Right forelimb (tissue), 1 donor: ENCODE measurements at places on chromosomes 7 and 10.
A peak's percentile ranks its signal among the peaks of the same experiment; 100 is the strongest.

DNA sequence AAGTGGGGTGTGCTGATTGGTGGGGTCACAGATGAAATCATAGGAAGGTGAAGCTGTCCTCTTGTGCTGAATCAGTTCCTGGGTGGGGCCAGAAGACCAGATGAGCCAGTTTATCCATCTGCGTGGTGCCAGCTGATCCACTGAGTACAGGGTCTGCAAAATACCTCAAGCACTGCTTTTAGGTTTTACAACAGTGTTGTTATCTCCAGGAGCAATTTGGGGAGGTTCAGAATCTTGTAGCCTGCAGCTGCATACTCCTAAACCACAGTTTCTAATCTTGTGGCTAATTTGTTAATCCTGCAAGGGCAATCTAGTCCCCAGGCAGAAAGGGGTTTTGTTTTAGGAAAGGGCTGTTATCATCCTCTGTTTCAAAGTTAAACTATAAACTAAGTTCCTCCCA is 17.0 kb upstream of the IFRD1 start:
- no peak for DNase-seq

- DNase-seq: peak; percentile 30
Measured at GRCh38 chr10:43236176-43236850, 30.6 kb downstream of the RASGEF1A start.

- DNase-seq: peak; percentile 88
Measured at GRCh38 chr7:15839416-15840100, 153.1 kb upstream of the MEOX2 start.

DNA sequence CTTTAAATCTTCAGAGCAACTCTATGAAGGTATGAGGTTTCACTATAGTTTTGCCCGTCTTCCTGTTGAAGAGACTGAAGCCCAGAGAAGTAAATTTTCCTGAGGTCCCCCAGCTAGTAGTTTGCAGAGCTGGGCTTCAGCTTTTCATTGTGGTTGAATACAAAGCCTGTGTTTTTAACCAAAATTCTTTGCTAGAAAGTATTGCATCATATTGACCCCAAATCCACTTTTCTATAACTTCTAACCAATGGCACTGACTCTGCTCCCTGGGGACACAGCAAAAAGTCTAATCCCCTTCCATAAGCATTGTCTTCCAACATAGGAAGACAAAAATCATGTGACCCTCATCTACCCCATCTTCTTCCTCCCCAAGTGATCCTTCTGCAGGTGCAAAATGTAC is 93.0 kb downstream of the KCNMA1 start:
- no peak for DNase-seq

DNA sequence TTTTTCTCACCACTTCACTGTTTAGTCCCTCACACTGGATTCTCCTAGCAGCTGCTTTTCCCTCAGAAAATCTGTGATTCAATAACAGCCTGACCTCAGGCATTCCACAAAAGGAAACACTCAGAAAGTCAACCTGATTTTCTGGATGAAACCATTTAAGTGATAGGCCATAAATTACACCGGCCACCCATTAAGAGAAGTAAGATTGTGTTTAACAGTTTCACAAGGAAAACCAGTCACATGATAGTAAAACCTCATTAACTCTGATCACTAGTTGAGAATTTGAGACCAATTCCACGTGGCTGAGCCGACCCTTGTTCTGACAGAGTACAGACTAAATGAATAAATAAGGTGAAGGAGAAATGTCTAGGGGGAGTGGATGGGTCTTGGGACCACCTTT is 7.7 kb downstream of the GRM8 start:
- DNase-seq: no peak

GRCh38 chr7:142516038-142516501 is 233.2 kb upstream of the PRSS1 start:
- DNase-seq: no peak

- peak; percentile 41 for DNase-seq
Measured at GRCh38 chr7:27138472-27138871, 5.0 kb downstream of the HOXA5 start.

GRCh38 chr7:98205162-98205845 is 5.9 kb upstream of the BHLHA15 start:
- no peak for DNase-seq

DNA sequence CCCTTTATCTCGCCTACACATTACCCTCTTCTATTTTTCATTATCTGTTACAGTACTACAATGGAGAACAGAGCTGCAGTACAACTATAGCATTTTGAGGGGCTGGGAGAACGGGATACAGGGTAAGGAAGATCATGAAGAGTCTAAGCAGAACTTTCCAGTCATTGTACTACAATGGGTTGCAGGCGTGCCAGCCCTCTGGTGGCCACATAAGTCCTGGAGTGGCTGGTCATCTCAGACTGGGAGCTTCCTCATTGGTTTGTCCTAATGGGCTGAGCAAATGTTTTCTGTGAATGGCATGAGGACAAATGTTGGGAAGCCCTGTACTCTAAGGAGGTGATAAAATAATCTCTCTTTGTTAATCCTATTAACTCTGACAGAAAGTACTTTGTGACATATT is 33.0 kb downstream of the TMEM106B start:
- DNase-seq: no peak

- no peak for DNase-seq
Measured at GRCh38 chr7:21749378-21749777, 196.3 kb downstream of the CDCA7L start.

GRCh38 chr10:24153537-24153936 is 55.4 kb upstream of the KIAA1217 start:
- no peak for DNase-seq

- DNase-seq: no peak
Measured at GRCh38 chr7:33883671-33883965, 21.7 kb upstream of the BMPER start.

DNA sequence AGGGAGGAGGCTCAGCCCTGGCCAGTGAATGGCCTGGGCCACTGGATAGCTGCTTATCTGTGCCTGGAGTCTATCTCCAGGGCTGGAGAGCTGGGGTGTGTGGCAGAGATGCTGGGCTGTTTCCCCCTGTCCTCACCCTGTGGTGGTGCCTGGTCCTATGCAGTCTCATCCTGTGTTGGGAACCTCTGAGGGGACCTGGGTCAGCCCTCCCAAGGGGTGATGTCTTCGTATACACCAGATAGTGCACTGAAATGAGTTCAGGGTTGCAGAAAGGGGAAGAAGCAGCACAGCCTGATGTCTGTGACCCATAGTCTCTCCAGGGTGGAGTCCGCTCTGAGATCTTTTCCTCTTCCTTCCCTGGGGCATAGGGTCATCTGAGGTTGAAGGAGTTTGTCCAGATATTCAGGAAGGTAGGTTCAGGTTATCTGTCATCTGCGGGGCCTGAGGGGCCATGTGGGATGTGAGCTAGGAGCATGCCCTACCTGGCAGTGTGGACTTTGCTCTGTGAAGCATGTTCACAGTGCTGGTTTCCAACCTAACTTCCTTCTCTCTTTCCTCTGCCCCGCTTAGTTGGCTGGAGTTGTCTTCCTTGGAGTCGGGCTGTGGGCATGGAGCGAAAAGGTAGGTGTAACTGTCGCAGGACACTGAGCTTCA is 33.4 kb upstream of the SH2D4B start:
- no peak for DNase-seq

DNA sequence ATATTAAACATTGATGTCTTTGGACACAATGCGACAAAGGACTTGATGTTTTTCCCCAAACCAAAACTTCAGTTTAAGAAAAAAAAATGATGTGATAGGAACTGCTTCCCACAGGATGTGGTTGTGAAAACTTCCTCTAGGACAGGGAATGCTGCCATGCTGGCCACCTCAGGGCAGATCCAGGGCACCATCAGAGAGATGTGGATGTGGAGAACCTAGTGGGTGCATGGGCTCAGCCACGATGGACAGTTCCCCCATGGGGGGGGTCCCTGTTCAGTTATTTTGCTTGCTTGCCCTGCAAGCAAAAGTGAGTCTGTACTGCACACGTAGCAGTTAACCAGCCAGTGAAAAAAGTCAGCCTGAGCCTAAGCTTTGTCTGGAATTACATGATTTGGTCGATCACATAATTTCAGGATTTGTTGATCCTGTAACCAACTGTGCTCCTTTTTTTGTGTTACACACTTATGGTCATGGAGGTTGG is 36.3 kb downstream of the LAMB4 start:
- no peak for DNase-seq

DNA sequence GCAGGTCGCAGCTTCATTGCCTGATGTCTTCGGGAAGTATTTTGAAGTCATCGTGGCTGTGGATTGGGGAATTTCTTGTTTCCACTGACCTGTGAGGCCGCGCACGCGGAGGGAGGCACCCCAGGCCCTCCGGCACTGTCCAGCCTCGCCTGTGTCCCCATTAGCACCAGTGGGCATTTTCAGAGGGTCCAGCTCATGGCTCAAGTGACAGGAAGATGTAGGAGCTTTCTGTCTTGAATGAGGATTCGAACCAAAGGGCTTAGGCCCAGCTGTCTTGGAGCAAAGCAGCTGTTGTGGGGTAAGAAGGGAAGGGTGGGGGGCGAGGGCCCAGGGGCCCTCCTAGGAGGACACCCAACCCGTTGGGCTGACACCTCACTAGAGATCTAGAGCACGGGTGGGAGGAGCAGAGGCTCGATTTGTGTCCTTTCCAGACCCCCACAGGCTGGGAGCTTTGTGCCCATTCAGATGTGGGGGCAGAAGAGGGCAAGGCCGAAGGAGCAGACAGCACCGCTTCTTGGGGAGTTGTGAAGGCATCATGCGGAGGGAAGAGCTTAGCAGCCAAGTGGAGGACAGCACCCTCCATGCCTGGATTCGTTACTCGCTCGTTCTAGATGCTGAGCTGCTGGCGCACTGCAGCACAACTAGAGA is 914 bp downstream of the ZNF37A start:
- no peak for DNase-seq

- DNase-seq: no peak
Measured at GRCh38 chr7:27155816-27156507, 513 bp downstream of the HOXA7 start.

DNA sequence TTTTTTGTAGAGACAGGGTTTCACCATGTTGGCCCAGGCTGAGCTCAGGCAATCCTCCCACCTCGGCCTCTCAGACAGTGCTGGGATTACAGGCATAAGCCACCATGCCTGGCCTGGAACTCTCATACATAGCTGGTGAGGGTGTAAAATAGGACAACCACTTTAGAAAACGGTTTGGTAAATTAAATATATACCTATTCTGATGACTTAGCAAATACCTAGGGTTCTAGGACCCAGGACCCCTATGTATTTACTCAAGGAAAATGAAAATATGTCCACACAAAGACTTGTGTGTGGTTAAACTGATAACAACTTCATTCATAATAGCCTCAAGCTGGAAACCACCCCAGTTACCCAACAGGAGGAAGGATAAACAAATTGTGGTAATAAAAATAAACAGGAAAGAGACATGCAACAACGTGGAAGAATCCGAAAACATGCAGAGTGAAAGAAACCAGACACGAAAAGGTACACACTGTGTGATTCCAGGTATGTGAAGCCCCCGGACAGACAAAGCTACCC is 52.7 kb downstream of the CARD11 start:
- DNase-seq: no peak

DNA sequence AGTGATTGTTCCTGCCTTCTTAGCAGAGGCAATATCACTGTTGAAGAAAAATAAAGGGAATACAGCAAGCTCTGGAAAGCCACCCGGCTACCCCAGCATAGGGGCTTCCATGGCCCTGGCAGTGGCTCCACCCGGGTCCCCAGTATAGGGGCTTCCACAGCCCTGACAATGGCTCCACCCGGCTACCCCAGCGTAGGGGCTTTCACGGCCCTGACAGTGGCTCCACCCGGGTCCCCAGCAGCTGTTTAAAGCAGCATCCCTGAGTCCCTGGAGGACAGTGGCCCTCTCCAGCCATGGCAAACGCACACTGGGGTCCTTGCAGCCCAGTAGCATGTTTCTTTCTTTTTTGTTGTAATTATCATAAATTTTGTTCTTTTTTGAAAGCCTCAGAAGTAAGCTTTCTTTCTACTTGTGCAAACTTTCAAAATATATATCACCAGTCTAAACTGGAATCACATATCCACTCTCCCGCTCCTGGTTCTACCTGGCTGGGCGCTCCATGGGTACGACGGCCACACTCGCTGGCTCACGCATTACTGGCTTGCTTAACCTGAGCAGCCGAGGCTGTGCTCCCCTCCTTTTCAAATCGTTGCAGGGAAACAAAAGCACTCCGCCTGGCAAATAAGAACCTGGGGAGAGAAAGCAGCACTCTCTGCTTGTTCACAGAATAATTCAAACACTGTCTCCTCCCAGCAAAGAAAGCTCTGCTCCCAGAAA is 62.1 kb downstream of the TCERG1L start:
- DNase-seq: no peak

DNA sequence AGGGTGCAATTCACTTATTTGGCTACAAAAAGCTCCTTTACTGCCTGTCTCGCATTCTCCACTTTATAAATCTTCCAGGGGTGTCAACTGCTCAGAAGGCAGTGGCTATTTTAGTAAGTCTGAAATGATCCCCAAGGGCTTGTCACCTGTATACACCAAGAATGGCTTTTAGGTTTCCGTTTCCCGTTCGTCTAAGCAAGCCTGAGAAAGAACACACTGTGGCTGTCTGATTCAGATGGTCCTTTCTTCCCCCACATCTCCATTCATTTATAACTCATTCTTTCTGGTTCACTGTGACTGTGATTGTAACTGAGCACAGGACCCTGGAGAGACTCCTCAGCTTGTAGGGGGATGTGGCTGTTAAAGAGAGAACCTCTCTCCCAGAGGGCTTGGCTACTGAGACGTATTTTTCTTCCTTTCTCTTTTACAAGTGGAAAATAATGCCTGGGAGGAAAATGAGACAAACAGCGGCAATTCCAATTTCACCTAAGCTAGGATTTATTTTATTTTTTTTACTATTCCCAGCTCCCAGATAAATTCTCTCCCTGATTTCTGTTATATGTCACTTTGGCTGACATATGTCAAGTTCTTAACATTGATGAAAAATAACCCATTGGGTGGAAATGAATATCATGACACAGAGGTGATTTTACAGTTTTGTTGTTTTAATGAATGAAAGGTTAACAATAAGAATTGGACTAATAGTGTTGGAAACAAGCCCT is 129.3 kb downstream of the FAM107B start:
- DNase-seq: no peak

DNA sequence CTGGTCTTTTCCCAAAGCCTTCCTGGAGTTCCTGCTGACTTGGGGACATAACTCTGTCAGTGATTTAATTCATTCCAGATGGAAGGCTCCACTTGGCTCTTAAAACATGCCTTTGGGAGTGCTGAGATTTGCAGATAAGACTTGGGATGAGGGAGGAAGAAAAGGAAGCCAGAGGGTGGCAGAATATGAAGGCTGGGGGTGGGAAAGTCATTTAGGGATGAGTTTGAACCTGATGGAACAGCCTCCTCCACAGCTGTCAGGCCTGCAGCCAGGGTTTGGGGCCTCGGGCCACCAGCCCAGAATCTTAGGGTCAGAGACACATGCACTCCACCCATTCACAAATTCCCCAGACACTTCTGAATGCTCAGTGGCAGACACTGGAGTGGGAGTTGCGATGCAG is 28.4 kb upstream of the EIF5AL1 start:
- DNase-seq: no peak

GRCh38 chr7:105497016-105497415 is 25.1 kb downstream of the PUS7 start:
- DNase-seq: no peak

GRCh38 chr10:61643316-61643751 is 19.4 kb upstream of the CABCOCO1 start:
- no peak for DNase-seq
